ENCODE measurements at places on chromosomes 2 and 18.

GRCh38 chr2:43240766-43241150 lies 14.4 kb upstream of the ZFP36L2 start:
- no peak for DNase-seq

GRCh38 chr2:147310335-147311057 lies 534.3 kb upstream of the ACVR2A start:
- no peak for DNase-seq

DNA sequence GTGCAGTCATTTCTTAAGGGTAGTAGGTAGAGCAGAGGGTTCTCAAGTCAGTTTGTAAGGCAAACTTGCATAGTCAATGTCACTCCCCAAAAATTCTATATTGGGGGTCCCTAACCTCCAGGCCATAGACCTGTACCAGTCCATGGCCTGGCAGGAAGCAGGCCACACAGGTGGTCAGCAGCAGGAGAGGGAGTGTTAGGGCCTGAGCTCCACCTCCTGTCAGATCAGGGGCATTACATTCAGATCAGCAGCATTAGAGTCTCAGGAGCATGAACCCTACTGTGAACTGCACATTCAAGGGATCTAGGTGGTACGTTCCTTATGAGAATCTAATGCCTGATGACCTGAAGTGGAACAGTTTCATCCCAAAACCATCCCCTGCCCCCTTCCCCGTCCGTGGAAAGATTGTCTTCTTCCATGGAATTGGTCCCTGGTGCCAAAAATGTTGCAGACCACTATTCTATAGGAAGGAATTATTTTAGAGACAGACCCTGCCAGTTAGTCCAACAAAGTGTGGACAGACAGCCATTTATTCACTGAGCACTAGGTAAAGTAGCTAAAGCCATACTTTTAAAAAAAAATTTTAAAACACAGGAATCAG lies 6.7 kb downstream of the COA5 start:
- DNase-seq, result no peak

DNA sequence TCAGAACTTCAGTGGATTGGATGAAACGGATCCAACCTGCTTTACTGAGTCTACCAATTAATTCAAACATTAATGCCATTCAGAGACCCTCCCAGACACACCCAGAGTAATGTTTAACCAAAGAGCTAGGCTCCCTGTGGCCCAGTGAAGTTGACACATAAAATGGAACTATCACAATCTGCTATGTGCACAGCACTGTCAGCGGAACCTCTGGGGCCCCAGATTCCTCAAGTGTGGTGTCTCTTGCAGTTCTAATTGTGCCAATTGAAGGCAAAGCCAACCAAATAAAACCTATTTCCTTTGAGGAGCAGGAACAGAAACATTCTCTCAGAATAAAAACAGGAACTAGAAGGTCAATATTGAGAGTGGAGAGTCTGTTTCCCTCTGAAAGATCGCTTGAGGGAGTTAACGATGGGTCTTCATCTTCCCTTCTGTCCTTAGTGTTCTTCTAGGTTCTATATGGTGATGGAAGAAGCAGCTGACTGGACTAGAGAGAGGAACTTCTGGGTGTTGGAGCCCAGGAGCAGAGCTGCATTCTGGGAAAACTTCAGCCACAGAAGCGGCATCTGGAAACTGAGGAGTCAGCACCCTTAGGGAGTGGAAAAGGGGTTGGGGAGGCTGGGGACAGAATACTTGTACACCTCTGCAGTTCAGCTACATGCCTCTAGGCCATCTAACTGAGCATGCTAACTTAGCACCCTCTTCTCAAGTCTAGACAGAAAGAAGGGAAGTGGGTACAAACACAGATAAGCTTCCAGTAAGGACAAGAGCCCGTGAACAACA lies 174.4 kb upstream of the FBXO11 start:
- DNase-seq, result no peak

DNA sequence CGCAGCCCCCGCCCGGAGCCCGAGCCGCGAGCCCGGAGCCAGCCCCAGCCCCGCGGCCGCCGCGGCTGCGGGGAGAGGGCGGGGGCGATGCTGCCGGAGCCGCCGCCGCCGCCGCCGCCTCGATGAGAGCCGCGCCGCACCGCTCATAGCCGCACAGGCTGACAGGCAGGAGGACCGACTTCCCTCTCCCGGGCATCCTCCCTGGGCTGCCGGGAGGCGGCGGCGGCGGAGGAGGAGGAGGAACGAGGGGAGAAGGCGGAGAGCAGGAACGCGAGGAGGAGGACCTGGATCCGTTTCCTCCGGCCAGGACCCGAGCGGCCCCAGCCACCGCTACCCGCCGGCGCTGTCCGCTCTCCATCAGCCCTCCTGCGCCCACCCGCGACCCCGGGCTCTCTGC lies 370 bp downstream of the KLHL29 start:
- no peak for DNase-seq

DNA sequence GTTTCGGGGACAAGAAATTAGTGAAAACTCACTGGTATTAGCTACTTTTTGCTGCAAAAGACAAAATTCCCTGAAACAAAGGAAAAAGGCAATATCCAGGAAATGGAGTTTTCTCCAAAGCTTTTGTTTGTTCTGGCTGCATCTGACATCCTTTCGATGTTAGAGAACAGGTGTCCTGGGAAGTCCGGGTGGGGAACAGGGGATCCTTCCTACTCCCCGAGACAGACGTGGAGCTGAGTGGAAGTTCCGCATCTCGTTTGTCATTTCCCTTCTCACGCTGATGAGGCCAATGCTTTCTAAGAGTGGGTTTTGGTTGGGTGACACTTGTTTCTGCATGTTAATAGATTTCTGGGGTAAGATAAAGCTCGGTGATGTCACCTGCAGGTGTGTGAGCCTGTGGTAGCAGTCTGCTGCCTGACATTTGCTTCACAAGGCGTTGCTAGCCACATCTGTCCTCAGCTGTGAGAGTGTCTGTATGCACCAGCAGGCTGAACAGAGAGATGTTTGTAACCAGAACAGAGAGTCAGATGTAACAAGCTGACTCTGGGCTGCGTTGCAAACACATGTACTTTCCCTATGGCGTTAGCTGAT lies 125.9 kb downstream of the ACOXL start:
- peak; percentile 37 for DNase-seq
